Motor neuron (in vitro differentiated cells): ENCODE measurements at places on chromosomes 7 and 10.

DNA sequence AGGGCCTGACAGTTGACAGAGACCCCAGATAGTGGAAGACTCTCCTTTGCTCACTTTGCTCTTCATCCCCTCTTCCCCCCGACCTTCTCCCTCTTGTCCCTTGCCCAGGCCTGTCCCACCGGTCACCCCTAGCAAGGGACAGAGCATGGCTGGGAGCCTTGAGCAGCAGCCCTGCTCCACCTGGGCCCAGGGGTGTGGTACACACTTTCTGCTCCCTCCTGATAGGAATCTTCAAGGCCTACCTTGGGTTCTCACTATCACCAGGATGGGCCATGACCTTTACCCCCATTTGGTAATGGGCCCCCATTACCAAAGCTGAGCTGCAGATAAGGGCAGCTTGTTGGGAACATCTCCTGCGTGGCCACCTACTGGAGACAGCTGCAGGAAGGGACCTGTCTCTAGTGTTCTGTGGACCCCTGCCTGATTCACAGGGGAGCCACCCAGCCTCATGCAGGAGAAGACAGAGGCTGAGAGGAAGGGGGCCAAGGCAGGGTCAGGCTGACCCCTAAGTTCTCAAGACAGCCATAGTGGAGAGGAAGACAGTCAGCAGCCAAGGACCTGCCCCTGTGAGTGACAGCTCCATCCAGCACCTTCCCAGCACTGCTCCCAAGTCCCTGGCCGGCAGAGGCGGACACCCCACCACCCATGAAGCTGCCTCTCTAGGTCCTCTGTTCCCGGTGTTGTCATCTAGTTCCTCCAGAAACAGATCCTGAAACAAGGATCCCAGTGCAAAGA is 913 bp upstream of the NPC1L1 start:
- no peak for ATAC-seq

- peak; percentile 93 for ATAC-seq
These were observed 135.9 kb upstream of the PODXL start for GRCh38 chr7:131692131-131692960.

- no peak for ATAC-seq
These were observed 48.4 kb upstream of the INPP5A start for GRCh38 chr10:132489053-132489703.

- ATAC-seq, result peak; percentile 22
These were observed 856 bp downstream of the ARHGAP21 start for GRCh38 chr10:24722676-24723385.

DNA sequence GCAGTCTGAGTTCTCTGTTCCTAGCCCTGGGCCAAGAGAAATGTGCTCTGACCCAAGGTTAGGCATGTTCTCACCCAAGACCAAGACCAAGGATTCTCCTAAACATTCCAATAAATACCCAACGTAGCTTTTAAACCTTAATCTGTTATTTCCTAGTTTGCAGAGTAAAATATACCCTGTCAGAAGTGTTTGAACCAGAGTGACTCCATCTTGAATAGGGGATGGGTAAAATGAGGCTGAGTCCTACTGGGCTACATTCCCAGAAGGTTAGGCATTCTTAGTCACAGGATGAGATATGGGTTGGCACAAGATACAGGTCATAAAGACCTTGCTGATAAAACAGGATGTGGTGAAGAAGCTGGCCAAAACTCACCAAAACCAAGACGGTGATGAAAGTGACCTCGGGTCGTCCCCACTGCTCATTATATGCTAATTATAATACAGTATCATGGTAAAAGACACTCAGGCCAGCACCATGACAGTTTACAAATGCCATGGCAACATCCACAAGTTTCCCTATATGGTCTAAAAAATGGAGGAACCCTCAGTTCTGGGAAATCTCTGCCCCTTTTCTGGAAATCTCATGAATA is 27.7 kb downstream of the PLXNA4 start:
- no peak for ATAC-seq

GRCh38 chr10:50552771-50553535 is 70.8 kb downstream of the SGMS1 start:
- peak; percentile 33 for ATAC-seq

GRCh38 chr7:142303650-142304049 is 45.8 kb upstream of the PRSS58 start:
- ATAC-seq, result peak; percentile 54

- ATAC-seq, result no peak
These were observed 164.2 kb upstream of the DPP6 start for GRCh38 chr7:153887749-153888569.

DNA sequence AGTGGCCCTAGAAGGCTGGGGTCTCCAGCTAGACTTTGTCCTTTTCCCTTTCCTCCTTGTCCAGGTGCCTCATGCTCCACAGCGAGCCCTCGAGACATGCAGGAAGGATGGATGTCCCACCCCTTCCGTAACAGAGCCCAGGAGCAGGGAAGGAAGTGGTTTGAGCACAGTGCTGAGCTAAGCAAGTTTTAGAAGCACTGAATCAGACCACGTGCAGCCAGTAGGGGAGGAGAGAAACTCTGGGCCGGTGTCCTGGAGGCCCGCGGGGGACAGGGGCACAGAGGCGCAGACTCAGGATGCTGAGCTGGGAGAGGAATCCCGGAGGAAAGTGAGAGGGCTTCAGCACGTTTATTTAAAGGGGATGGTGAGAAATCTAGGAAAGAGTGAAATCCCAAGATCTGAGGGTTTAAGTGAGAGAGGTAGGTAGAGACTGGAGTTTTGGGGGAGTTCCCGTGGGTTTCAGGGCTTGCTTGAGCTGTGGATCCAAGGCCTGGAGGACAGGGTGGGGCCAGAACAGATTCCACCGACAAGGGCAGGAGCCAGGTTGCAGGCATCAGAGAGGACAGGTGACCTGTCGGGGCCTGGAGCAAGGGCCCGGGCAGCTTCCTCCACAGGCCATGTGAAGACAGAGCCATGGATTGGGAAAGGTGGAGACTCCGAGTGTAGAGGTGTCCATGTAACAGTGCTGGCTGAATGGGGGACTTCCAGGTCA is 4.4 kb upstream of the IRF5 start:
- ATAC-seq, result peak; percentile 24

DNA sequence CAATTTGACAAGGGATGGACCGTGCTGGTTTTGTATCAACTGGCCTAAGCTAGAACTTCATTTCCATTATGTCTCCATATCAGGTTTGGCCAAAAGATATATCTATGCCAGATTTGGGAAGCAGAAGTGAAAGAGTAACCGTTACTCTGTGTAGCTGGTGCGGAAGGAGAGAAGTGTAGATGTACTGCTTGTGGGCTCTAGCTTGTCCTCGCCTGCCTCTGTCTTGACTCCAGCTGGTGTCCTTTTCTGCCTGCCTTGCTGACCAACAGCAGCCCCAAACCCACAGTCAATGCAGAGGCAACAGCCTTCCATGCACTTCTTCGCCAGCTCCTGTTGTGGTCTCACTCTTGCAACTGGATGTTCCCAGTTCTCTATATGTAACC is 128.5 kb downstream of the KIF20B start:
- no peak for ATAC-seq

DNA sequence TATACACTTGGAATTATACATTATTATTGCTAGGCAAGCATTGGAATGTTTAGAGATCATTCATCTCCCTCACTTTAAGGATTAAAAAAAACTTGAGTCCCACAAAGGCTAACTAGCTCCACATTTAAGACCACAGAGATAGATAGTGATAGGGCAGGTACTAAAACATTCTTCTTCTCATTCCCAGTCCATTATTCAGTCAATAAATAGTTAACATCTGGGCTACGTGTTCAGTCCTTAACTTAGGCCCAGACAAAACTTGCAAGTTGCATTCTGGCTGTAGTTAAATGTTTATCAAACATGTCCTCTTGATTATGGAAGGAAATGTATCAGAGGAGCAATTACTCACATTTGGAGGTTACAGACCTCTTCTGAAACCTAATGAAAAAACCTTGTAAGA is 2.4 kb downstream of the GNG11 start:
- no peak for ATAC-seq

GRCh38 chr10:47255033-47255813 is 44.8 kb upstream of the GDF10 start:
- ATAC-seq, result no peak

GRCh38 chr10:33198610-33199009 is 135.9 kb downstream of the NRP1 start:
- no peak for ATAC-seq

GRCh38 chr10:117518246-117518645 is 24.3 kb upstream of the EMX2 start:
- no peak for ATAC-seq

DNA sequence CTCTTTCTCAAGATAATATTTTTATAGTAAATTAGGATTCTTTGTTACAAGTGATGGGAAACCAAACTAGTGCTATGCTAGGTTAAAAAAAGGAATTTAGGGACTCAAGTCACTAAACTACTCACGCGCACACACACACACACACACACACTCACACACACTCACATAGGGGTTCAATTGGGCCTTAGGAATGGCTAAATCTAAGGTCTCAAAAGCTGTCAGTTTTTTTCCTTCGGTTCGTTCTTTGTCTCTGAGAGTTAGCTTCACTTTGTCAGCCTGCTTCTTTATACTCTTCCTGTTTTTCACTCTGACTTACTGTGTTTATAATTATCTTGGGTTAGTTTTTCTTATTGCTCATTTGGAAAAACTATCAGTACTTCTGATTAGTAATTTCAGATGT is 138.9 kb downstream of the ADK start:
- no peak for ATAC-seq

DNA sequence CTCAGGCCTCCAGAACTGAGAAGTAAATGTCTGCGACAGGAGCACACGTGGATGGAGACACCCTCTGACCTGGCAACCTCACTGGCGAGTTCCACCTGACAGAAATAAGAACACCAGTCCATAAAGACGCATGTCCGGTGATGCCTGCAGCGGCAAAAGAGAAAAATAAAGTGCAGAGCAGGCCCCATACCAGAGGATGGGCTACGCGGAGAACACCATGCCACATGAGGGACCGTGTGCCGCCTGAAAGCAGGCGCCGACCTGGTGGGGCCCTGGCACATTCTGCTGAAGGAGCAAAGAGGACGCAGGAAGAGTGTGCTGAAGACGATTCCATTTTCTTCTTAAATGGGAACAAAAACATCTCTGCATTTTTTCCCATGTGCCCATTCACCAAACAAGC is 105.0 kb downstream of the VIPR2 start:
- ATAC-seq, result no peak

DNA sequence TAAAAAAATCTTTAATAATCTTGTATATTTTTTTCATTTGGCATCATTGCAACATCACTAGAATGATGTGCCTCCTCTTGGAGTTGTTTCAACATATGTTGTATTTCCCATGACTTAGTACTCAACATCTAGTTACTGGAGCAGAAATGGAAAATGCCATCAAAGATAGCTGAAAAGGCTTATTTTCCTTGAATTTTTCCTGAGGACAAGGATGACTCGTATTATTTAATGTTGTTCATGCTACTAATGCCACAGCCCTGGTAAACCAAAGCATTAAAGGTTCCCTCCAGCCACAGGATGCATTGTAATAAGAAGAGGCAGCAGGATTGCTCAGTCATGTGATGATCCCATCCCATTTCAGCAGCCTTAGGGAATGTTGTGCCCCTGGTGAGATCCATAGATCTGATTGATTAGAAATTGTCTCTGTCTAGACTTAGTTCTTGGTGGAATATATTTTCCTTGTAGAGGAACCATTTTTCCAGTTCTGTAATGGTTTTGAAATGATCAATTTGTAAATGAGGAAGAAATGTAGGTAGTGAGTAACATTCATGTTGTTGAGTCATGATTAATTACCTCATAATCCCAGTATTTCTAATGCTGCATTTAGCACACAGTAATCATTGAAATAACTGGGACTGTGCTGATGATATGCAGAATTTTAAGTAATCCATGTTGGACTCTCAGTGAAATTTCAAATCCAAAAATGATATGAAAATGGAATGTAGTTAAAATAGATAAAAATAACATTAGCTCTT is 91.3 kb upstream of the SMIM30 start:
- peak; percentile 45 for ATAC-seq

DNA sequence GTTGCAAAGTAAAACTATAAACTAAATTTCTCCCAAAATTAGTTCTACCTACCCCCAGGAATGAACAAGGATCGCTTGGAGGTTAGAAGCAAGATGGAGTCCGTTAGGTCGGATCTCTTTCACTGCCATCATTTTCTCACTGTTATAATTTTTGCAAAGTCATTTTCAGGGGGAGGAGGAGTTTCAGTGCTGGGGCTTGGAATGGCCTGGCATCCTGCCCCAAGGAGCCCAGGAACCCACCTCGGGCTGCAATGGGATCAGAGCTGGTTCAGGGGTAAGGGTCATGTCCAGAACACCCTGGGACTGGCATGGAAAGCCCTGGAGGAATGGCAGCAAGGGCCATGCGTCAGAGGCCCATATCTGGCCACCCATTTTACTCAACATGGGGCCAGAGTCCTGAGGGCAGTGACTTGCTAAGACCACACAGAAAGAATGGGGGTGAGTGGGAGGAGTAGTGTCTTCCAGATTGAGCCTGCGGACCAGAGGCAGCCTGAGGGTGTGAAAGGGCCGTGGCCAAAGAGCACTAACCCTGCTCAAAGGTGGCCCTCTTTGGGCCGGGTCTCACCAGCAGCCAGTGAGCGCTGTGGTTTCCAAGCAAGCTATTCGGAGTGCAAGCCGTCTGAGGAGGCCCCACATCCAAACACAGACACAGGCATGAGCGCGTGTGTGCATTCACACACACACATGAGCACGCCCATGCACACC is 31.8 kb downstream of the GPRIN2 start:
- ATAC-seq, result peak; percentile 28

- ATAC-seq, result no peak
These were observed 317.4 kb downstream of the EXOC4 start for GRCh38 chr7:133570321-133570720.
